ENCODE measurements at places on chromosomes 11 and 22.

DNA sequence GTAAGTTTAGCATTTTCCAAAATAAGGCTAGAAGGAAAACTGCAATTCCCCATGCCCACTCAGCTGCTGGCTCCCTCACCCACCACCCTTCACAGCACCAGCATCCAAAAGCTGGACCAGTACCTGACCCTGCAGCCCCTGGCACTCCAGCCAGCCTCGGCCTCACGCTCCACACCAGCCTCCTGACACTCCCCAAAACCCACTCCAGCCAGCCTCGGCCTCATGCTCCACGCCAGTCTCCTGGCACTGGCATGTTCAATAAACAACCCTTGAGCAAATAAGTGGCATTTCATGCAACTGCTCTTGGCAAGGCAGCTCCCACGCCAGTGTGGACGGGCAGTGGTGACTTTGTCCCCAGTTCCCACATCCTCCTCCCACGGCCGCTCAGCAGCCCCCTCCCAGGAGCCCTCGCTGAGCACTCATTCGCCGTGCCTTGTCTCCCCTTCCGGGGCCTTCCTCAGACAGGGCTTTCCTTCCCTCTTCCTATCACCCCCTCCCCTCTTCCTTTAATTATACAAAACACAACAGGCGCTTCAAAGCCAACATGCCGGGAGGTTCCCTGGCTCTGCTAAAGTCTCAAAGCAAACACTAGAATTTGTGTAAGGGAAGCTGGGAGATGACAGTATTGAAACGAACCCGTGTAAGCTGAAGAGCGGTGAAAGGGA is 6.8 kb downstream of the TOLLIP start:
- DNase-seq = no peak

GRCh38 chr11:11157185-11157584 is 195.9 kb downstream of the CSNK2A3 start:
- peak; percentile 48 for DNase-seq

DNA sequence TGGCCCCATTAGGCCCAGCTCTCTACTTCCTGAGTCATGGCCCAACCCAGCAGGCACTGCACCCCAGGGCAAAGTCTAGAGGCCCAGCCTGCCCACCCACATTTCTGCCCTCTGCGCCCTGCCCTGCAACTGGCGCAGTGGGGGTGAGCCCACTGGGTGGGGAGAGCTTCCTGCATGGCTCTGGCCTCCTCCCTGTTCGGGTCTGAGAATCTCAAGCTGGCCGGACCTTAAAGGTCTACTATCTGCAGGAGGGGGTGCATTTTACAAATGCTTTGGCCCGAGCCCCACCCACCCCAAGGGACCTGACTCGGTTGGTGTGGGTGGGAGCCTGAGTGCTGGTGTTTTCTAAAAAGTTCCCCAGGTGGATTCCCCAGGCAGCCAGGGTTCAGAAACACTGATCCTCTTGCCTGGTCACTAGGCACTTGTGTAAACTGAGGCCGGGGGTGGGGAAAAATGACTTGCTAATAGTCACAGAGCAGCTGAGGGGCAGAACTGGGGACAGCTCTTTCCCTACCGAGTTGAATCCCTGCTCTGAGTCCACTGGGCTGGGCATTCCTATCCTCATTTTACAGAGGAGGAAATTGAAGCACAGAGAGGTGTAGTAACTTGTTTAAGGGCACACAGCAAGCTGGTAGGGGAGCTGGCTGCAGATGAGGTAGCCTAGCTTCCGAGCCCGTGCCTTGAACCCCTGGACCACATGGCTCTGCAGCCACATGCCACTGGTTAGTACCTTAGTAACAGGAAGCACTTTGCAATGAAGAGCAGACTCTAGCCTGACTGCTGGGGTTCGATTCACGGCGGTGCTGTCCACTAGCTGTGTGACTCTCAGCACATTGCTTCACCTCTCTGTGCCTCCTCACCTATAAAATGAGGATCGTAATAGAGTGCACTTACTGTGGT is 36.3 kb downstream of the CD82 start:
- no peak for DNase-seq

DNA sequence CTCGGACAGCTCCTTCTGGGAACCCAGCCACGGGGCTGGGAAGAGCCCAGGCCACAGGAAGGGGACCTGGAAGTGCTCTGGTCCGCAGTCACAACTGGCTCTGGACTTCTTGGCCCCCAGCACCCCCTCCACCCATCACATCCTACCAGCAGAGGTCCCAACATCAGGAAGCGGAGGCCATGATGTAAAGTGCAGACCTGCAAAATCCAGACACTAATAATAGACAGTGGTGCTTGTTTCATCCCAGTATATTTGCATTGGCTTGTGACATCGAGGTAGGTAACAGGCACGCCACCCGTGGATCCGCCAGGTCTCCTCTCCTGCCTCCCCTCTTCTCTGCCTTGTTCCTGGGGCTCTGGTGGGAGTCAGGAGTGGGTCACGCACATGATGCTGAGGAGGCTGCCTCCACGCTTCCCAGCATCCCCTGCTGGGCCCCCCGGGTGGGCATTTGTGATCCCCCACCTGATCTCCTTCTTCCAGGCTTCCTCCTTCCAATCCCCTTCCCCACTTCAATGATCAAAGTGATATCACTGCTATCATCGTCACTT is 1454.0 kb downstream of the BRD1 start:
- no peak for DNase-seq

DNA sequence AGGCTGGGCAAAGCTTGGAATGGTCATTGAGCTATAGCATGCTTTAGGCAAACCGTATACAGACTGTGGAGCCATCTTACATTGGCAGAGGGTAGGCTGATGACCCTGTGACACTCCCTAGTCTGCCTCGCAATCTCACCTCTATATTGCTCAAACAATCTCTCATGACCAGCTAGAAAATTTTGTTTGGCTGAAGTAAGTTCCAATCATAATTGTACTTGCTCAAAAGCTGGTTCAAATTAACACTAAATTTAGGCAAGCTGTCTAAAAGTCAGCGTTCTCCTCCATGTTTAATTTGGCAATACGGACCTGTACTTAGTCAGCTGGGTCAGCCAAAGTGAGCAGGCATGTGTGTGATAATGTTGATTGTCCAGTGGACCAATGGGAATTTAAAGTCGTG is 133.0 kb downstream of the SWAP70 start:
- DNase-seq = no peak

- DNase-seq = no peak
These were observed 763 bp upstream of the MS4A7 start for GRCh38 chr11:60377401-60378136.

DNA sequence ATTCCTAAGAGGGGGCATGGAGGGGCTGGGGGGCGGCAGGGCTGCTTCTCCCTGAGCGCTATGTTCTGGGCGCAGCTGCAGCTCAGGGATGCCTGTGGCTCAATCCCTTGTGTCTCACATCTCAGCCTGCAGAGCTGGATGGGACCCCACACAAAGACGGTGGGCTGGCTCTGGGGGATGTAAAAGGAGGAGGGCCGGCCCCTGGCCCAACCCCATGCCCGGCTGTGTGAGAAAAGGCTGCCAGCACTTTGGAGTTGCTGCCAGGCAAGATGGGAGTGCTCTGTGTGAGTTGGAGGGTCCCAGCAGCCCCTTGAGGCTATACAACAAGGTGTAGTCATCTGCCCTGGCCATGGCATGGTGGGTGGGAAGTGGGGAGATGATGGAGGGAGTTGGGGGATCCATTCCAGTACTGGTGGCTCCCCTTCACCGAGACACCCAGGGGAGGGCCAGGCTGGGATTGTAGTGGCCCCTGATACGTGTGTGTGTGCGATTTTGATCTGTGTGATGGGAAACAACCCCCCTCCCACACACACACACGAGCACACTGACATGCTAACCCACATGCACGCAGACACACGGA is 1.3 kb upstream of the TBX10 start:
- DNase-seq = no peak

DNA sequence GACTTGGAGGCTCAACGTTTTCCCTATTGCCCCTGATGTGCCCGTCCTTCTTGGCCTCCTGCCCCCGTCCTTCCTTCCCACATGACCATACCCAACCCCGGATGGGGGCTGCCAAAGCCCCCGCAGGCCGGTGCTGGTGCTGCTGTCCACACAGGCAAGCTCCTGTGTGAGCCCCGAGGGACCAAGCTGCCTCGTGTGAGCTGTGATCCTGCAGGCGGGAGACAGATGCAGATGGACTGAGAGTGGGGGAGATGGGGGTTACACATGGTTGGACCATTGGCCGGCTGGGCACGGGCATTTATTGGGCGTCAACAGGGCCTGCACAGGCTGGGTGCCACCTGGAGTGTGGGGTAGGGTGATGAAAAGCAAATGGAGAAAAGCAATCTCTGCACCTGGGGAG is 313.2 kb upstream of the B3GAT1 start:
- DNase-seq = no peak

DNA sequence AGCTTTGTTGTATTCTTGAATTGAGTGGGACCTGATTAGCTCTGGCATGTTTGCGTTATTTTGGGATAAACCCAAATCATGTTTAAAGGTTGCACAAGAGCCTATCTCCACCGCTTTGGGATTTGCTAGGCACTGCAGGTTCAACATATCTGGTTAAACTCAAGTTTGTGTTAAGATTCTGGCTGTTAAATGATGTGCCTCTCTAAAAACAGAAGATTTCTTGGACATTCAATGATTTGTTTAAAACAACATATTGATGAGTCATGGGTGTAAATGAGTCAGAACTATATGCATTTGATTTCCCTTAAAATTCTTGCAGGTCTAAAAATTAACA is 67.4 kb downstream of the AMOTL1 start:
- DNase-seq = peak; percentile 41

GRCh38 chr11:15882876-15883454 is 473.4 kb downstream of the SOX6 start:
- DNase-seq = peak; percentile 12

DNA sequence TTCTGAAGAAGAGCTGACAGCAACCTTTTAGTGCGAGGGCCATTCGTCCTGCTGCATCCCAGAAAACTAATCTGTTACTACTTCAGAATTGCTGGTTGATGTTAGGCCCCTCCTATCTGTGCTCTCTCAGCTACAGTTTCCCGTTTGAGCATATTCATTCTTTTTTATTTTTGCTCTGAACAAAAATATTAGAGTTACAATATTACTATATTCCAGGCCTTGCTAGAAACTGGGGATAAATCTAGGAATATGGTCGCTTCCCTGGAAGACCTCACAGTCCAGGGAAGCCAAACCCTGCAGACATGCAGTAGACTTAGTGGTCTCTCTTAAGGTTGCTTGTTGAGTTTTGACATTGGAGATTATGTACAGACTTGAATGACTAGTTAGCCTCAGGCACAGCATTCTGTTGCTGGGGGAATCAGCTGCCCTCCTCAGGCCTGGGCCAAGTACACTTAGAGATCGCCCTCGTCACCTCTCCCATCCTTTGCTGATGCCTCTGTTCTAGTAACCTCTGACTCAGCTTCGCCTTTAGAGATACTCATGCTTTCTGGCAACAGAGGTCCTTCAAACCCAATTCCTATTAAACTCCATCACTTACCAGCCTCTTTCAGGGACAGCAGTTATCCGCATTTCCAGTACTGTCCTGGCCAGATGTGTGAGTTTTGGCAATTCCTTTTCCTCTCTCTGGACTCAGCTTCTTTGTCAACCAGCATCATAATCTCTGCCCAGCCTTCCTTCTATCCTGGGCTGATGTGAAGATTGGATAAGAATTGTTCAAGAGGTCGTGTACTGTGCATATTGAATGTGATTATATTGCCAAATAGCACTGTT is 698 bp upstream of the ANAPC15 start:
- peak; percentile 94 for DNase-seq

DNA sequence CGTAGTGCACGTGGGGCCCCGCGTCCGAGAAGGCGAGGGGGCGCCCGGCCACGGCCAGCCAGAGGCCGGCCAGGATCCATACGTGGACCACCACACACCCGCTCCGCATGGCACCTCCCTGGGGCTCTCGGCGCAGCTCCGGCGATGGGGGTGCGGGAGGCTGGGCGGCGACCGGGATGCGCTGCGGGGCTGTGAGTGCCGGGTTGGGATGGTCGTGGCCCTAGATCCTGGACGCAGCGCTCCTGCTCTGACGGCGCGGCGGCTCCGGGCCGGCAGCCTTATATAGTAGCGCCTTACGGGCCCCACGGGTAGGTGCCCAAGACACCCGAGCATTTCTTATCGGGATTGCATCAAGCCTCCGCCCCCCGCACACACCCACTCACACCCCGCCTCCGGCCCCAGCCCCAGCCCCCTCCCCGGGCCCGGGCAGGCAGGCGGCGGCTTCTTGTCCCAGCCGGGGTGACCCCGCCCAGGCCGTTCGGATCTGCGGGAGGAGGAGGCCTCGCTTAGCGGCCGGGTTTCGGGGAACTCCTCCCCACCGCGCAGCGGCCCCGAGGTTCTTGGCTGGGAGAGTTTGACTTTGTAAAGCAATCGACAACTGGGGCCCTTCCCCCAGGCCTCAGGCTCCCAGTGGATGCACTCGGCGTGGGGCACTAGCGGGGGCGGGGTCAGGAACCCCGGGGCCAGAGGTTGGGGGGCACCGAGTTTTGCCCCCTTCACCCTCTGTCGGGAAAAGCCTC is at the start of gene FGF19:
Gene FGF19, minus strand, starts transcription at position 255 of the 740 bp plus-strand sequence. Its CDS starts 146 bp downstream, at position 109.
- DNase-seq = no peak

DNA sequence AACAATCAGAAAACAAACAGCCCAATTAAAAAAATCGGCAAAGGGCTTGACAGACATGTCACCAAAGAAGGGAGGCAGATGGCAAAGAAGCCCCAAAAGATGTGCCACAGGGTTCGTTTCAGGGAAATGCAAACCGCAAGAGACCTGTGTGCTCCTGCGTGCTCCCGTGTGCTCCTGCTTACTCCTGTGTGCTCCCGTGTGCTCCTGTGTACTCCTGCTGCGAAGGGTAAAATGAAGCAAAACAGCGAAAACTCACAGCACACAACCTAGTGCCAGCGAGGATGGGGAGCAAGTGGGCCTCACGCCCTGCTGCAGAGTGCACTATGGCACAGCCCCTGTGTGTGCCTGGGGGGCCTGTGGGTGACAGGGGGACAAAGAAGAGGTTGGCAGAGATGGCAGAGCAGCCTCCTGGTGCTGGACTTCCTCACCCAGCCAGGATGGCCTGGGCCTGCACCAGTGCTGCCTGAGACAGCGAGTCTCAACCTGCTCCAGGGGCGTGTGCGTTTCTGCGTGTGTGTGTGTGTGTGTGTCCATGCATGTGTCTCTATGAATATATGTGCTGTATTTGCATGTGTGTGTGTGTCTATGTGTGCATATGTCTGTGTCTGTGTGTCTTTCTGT is 14.0 kb downstream of the ASCL2 start:
- DNase-seq = no peak

DNA sequence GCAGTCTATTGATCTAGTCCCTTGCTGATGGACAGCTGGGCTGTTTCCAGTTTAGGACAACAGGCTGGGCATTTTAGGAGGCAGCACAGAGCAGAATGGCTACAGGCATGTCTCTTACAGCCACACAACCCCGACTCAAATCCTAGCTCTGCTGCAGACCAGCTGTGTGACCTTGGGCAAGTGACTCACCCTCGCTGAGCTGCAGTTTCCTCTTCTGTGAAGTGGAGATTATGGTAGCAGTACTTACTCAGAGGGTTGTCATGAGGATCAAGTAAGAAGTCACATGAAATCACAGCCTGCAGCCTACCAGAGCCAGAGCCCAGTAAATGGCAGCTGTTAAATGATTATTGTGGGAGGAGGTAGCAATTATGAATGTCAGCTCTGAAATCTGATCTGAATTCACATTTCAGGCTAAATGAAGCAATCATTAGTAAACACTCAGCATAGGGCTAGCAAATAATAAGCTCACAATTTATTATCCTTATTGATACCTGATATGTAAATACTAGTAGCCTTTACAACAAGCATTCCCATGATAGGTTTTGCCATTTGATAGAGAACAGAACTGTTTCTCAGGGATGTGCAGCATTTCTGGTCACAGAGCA is 58.9 kb downstream of the MYEOV start:
- DNase-seq = peak; percentile 95

GRCh38 chr11:22786475-22786874 is 43.1 kb downstream of the SVIP start:
- no peak for DNase-seq
